ENCODE measurements at places on chromosomes 2 and 18.

GRCh38 chr18:7784171-7784570 lies 217.1 kb downstream of the PTPRM start:
- DNase-seq, result no peak

DNA sequence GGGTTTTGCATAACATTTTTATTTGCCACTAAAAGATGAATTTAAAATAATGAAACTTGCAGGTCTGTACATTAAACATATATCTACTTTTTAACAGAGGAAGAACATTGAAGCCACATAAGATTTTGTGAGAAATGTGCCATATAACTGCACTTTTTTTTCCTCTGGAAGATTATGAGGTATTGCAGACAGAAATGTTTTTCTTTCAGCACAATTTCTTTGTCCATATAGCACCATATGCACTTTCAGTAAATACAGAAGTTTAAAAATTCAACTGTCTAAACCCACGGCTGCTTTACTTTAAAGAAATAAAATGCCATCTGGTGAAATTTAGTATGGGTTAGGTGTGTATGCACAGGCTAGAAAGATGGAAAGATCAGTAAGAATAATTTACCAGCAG lies 470 bp upstream of the FAP start:
- DNase-seq, result no peak

DNA sequence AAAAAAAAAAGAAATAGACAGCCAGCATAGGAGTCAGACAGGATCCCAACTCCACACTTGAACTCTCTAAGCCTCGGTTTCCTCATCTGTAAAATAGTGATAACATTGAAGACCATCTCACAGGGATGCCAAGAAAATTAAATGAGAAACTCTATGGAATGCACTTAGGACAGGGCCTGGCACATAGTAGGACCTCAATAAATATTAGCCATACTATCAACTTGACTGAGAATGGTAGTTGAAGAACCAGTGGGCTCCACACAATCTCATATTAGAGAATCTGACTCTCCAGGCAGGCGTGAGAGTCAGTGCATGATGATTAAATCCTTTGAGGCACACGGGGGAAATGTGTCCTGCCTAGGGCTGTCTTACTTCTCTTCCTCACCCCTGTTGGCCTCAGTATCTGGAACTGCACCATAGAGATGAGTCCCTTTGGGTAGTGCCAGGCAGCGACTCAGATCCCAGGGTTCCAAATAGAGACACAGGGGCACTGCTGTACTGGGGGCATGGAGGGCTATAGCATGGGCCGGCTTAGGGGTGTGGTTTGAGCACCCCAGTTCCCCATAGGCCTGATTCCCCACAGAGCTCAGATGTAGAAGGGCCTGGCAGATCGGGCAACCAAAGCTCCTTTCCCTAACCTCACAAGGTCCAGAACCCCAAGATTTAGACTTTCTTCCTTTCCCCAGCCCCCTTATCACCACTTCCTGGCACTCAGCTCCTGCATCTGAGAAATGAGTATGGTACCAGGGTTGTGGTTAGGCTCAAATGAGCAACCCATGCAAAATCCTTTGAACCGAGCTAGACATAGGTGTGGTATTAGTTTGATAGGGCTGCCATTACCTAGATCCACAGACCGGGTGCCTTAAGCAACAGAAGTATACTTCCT lies 51.3 kb upstream of the CAB39 start:
- DNase-seq, result peak; percentile 67

- DNase-seq, result no peak
Observed at GRCh38 chr2:199307461-199307860, 150.3 kb downstream of the SATB2 start.

GRCh38 chr2:74719066-74719465 lies 65.0 kb downstream of the SEMA4F start:
- no peak for DNase-seq

DNA sequence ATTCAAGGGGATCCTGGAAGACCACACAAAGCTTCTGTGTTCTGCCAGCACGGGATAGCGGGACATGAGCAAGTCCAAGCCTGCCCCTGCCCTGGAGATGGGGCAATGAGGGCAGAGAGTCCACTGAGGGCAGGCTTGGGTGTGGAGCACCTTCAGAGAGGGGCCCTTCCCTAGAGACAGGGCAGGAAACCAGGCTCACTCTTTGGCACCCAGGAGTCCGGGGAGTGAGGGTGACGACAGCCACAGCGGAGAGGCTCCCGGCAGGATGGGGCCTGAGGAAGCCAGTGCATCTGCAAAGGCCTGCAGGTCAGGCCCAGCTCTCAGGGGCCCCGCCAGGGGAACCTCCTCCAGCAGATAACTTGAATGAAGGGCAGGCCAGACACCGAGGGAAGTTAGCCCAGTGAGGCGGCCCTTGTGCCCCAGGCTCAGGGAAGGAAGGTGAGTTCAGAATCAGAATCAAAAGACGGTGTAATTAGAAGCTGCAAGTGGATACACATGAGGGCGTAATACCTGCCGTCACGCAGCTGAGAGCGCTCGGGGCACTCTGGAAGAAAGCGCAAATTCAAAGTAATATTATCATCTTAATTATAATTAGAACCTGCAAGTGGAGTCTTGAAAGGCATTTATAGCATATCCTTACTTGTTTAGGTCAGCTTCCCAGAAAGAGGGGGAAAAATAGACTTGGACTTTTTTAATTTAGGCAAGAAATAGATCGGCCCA lies 142.6 kb upstream of the LGALSL start:
- DNase-seq, result no peak
